Activated CD8-positive, alpha-beta memory T cell treated with anti-CD3 and anti-CD28 coated beads for 4 hours (primary cell): ENCODE measurements at places on chromosomes 3 and 15.

DNA sequence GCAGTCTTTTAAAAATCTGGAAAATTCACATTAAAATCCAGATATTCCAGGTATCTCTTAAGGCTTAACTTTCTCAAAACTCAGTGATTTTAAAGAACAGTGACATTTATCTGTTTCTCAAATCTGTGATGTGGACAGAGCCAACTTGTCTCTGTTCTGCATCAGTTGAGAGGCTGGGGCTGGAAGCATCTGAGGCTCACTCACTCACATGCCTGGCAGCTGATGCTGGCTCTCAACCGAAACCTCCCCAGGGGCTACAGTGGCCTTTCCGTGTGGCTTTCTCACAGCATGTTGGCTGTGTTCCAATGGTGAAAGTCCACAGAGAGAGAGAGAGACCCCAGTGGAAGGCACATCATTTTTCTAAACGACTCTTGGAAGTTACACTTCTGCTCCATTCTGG is 53.5 kb downstream of the CEMIP start:
- DNase-seq, result no peak

DNA sequence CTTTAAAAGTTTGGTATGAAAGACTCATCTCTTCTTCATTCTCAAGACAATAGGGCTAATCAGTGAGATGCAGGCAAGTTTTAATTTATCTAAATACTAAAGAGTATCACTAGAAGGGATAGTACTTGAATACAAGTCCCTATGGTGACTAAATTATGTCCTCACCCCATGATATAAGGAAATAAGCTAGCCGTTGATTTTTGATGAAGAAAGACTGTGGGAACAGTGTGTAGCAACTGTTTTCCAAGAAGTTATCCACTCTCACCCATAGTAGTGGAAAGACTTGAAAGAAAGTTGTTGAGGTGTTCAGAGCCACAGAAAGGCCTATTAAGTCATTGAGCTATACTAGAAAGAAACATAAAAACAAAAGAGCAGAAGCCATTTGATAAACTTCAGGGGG is 36.7 kb downstream of the PIK3CA start:
- no peak for DNase-seq

- no peak for DNase-seq
These were observed 224.2 kb upstream of the TBL1XR1 start for GRCh38 chr3:177421481-177421785.

DNA sequence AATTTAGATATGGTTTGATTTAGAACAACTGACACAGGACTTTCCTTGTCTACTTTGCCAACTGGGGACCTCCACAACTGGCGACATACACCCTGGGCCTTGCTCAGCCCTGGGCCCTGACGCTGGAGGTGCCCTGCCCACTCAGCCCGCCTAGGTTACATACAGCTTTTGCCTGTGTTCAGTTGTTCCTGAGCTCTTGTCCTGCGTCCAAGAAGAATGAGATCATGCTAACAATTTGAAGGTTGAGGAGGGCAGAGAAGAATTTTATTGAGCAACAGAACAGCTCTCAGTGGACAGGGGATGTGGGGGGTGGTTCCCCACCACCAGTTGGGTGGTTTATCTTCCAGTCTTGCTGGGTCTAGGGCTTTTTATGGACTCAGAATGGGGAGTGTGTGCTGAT is 67.9 kb downstream of the IQCH start:
- no peak for DNase-seq

DNA sequence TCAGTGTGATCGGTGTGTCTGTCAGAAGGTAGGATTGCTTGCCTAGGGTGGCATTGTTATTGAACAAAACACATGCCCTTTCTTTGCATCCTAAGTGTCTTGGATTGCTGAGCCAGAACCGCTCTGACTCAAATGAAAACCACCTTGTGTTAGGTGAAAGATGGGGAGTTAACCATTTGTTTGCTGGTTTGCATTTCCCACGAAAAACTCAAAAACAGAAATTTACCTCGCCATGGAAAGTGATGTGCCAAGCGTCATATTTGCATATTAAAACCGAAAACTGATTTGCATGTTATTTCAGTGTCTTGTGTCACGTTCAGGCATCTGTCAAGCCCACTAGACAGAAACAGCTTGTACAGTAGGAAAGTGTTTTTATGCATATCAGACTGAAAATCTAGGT is 474.6 kb upstream of the TPRG1 start:
- no peak for DNase-seq

DNA sequence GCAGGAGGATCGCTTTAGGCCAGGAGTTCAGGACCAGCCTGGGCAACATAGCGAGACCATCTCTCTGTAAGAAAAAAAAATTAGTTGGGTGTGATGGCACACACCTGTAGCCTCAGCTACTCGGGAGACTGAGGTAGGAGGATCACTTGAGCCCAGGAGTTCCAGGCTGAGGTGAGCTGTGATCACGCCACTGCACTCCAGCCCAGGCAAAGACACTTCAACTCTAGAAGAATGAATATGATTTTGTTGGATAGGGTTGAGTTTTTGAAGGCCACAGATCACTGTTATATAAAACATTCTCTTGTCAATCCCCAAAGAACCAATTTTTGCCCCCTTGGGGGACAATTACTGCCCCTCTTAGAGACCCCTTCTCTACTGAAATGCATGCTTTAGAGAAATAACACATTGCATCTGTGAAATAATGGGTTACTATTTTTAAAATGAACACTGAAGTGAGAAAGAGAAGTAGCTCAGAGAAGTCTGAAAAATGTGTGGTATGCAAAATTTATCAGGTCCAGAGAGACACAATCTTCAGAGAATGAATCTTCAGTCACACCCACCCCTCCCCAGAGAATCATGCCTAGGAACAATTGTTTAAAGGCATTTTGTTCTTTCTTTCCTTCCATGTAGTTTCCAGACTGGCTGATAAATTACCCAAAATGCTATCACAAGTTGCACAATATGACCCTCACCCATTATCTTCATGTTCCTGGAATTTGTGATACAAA is 42.7 kb downstream of the METTL6 start:
- DNase-seq, result no peak
